ENCODE measurements at places on chromosomes 5 and 9.

- DNase-seq = no peak
Measured at GRCh38 chr5:12459326-12459725, 555.1 kb upstream of the CTNND2 start.

DNA sequence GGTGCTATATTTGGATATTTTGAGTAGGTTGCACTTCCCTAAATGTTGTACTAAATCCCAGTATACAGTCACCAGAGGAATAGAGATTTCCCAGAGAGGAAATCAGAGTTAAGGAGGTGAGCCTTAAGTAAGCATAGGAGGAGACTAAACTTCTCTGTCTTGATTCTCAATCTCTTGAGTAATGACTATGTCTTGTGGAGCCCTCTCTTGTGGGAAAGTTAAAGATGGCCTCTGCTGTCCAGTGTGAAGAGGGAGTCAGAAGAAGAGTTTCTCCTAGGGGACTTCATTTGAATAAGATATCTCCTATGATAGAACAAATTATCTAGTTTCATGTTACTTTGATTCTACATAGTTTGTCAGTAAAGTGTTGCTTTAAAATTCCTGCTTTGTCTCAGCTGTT lies 502.5 kb downstream of the PDE4D start:
- DNase-seq = no peak

- peak; percentile 30 for DNase-seq
Measured at GRCh38 chr5:143402017-143402552, 1.4 kb downstream of the NR3C1 start.

GRCh38 chr5:180832638-180833068 lies 28.4 kb downstream of the ZFP62 start:
- DNase-seq = peak; percentile 56

- no peak for DNase-seq
Measured at GRCh38 chr9:16236882-16237281, 633.6 kb downstream of the BNC2 start.

DNA sequence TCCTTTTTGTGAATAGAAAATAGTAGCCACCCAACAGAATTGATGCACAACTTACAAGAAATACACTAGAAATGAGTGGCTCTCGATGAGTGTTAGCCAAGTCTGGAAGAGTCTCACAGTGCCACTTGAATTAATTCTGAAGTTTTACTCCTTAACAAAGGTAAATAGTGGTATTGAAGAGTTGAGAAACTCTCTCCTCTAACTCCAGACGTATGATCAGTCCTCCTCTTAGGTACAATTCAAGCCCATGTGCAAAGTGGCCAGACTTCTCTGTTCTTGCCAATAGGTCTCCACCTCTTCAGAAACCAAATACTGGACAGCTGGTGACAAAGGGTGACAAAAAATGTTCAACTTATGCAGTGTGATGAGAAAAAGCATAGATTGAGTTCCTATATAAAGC lies 38.5 kb upstream of the ADAMTS16 start:
- no peak for DNase-seq

- DNase-seq = no peak
Measured at GRCh38 chr5:1035421-1036405, 27.1 kb downstream of the NKD2 start.

GRCh38 chr5:137220523-137220927 lies 278.6 kb downstream of the SPOCK1 start:
- DNase-seq = no peak

- no peak for DNase-seq
Measured at GRCh38 chr5:91787718-91788117, 404.6 kb upstream of the ARRDC3 start.

GRCh38 chr5:104915226-104915625 lies 1352.6 kb upstream of the NUDT12 start:
- DNase-seq = no peak

- no peak for DNase-seq
Measured at GRCh38 chr5:125499636-125500332, 753.3 kb upstream of the ZNF608 start.

- no peak for DNase-seq
Measured at GRCh38 chr5:41112486-41113455, 41.6 kb upstream of the MROH2B start.

DNA sequence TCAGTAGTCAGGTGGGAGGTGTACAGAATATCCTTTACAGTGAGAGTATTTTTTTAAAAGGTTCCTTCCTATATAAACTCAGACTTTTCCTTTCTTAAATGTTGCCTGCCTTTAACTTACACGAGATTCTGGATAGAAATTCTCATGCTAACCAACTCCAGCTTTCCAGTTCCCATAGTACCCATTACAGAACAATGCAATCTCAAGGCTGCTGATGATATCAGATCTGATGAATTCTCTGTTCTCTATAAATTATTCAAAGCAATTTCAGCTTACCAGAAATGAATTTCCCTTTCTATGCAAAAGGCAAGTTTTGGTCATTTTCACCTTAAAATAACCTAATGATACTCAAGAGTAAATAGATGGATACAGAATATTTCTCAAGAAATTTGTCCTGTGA lies 90.3 kb downstream of the NUDT12 start:
- DNase-seq = no peak

- DNase-seq = no peak
Measured at GRCh38 chr9:8683496-8683895, 883.9 kb upstream of the DMAC1 start.

DNA sequence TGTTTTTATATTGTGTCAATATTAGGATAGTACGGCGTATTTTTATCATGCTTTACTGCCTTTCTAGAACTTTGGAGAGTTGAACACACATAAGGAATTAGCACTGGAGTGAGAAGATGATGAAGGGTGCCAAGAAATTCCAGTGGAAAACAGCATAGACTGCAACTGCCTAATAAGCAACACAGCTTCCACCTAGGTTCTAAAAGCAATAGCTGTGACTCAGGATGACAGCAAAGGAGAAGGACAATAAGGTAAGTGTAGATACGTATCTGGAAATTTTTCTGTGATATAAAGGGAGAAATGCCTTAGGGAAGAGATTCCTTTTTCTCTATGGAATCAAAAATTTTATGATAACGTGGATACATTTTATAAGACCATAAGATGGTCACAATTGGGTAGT lies 7.4 kb downstream of the PTPRD start:
- no peak for DNase-seq

DNA sequence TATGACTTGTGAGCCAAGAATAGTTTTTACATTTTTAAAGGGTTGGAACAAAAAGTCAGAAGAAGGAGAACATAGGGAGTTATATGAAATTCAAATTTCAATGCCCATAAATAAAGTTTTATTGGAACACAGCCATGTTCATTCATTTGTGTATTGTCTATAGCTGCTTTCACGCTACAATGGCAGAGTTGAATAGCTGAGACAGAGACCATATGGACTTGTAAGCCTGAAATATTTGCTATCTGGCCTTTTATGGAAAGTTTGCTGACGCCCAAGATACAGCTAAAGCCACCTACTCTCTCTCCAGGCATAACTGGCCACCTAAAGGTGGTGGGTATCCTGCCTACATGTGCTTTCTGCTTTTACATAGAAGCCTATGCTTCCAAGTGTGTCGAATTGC lies 10.9 kb downstream of the DAB2IP start:
- DNase-seq = no peak

DNA sequence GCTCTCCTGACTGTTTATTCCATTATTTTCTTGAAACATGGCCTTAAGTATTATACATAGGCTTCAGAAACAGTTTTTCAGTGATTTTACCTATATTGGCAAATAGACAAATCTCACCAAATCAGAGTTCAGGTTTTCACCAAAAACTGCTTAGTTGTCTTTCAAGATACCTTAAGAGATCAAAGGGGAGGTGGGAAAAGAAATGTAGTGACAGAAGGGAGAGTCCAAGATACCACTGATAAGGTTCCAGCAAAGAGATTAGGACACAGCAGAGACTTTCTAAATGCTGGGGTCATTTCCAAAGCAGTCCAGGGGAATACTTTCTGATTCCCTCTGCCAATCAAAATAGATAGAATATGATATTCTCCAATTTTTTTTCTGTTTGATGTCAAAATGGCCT lies 73.7 kb upstream of the IQGAP2 start:
- DNase-seq = no peak

GRCh38 chr9:89563571-89564345 lies 41.1 kb upstream of the GADD45G start:
- no peak for DNase-seq

- DNase-seq = no peak
Measured at GRCh38 chr9:134783699-134784039, 96.9 kb upstream of the FCN2 start.

DNA sequence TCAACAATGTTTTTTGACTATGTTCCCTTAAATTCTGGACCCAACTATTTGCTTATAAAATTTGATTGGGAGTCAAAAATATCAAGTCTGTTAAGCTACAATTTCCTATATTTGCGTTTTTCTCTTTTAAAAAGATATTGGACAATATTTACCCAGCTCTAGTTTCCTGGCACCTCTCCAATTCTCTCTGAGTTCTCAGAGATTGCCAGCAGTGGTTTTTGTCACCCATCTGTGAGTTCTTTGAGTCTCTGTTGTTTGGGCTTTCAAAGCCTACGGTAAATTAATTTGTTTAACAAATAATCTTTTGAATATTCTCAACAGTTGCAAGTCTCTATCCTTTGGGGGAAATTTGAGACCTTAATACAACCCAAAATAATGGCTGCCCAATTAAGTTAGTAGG lies 174.2 kb upstream of the PUM3 start:
- DNase-seq = no peak

DNA sequence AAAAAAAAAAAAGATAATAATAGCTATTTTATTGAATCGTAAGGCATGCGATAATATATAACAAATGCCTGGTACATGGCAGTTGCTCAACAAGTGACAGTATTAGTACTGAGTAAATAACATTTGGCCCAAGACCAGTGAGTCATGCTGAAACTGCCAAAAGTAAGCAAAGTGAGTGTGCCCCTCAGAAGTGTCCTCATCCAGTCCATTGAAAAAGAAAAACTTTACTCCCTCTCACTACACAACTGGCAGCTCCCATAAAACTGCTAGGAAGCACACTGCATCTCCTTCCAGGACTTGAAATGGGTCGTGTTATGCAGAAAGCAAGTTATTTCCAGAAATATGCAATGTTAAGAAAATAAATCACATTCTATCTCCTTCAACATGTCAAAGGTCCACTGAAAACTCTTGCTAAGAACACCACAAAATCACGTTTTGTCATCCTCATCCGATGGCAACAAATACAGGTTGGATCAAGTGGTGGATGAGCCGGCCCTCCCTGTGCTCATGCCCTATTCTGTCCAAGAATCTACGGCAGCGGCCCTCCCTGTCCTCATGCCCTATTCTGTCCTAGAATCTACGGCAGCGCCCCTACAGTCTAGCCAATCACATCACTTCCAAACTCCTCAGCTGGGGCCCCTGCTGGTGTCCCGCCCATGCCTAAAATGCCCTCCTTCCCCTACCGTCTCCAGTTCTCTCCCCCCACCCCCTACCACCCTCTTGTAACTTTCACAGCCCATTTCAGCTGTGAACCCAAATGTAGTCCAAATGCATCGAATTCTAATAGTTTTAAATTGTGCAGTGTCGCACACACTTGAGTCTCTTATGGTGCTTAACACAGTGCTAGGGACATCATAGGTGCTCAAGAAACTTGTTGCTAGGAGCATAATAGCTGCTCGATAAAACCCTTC lies 12.5 kb downstream of the PTCH1 start:
- no peak for DNase-seq

GRCh38 chr5:162699361-162699760 lies 631.8 kb downstream of the GABRG2 start:
- DNase-seq = no peak

- DNase-seq = peak; percentile 29
Measured at GRCh38 chr5:65026816-65027548, 258.3 kb downstream of the CWC27 start.

DNA sequence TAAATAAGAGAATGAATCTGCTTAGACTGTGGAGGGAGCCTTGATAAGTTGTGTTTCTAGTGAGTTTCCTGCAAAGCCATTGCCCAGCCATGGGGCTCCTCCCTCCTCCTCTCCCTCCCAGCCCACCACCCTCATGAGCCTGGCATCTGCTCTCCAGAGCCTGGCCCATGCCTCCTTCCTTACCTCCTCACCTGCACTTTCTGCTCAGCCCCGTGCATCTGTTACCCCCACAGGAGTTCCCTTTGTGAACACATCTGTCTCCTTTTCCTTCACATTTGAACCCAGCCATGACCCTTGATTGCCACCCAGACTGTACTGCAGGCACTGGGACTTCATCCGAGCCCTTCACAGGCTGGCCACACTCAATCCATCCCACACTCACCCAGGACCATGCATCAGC lies 395.6 kb downstream of the IRX2 start:
- no peak for DNase-seq

DNA sequence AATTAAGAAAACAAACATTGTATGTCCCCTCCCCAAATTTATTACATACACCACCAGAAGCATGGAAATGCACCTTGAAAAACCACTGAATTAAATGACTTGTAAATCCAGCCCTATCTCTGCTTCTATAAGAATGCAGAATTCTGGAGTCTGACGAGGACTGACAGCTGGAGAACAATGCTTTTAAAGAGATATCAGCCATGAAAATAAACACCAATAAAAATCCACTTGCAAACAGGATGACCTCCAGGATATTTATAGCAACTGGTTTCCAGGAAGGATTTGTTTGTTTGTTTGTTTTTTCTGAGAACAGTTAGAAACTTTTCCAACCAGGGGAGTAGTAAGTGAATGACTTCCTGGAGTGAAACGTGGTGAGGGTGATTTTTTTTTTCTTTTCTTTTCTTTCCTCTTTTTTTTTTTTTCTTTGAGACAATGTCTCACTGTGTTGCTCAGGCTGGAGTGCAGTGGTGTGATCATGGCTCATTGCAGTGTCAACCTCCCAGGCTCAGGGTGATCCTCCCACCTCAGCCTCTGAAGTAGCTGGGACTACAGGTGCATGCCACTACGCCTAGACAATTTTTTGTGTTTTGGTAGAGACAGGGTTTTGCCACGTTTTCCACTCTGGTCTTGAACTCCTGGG lies 38.7 kb upstream of the SLC36A1 start:
- DNase-seq = no peak

DNA sequence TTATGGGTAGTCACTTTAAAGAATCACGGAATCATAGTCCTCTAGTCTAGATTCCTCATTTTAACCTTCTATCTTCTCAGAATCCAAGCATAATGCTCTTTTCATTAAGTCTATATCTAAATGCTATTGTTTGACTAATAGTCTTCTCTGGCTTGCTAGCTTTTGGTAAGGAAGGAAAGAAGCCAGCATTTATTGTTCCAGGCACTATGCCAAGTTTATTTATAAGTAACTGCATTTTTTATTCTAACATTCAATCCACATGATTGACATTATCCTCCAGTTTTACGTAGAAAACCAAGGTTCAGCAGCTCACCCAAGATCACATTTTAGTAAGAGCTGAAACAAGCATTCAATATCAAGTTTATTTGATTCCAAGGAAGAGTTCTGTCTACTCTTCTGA lies 254.2 kb downstream of the SAXO1 start:
- DNase-seq = no peak

- peak; percentile 96 for DNase-seq
Measured at GRCh38 chr5:181207214-181207959, 2.4 kb upstream of the TRIM7 start.

Data from activated T-cell treated with anti-CD3 and anti-CD28 coated beads, Interleukin-2, amount 50 U/mL, for 48 hours (primary cell).